Right cardiac atrium (tissue), 5 donors: ENCODE measurements at places on chromosomes 2 and 18. TPM values are rescaled to one million over a fixed set of nuclear protein-coding genes. Genes with fewer than 3 reads are reported as not detected.

Gene NXPH2
- total RNA-seq: not detected

Gene HNRNPLL
- 38.7 TPM for total RNA-seq

Gene TRIM43
- total RNA-seq: not detected

Gene NPAS2
- 53.4 TPM for total RNA-seq

Gene FAHD2A
- total RNA-seq: 31.3 TPM

Gene EIF4E2
- 49.4 TPM for total RNA-seq

Gene MYO5B
- total RNA-seq: 3.1 TPM

Gene ARMC9
- total RNA-seq: 6.8 TPM

Gene SEMA4C
- 22.0 TPM for total RNA-seq

Gene ARL5A
- 81.5 TPM for total RNA-seq

Gene MYOM1
- 377 TPM for total RNA-seq

Gene IL36B
- not detected for total RNA-seq

Gene DYNAP
- not detected for total RNA-seq

Gene PLCL1
- total RNA-seq: 45.0 TPM

Gene RESP18
- not detected for total RNA-seq

Gene NEU4
- 1.4 TPM for total RNA-seq

Gene RIOK3
- total RNA-seq: 50.3 TPM

Gene CNDP1
- not detected for total RNA-seq

Gene ABCG5
- not detected for total RNA-seq

Gene CPO
- total RNA-seq: 0.31 TPM
